Activated CD4-positive, alpha-beta T cell treated with anti-CD3 and anti-CD28 coated beads, Interleukin-2, Interleukin-4, amounts not matched to agents 100 ng/mL and 50 ng/mL, durations not matched to agents 16 hours and 8 hours (primary cell): ENCODE measurements at places on chromosomes 1 and 21.
A peak's percentile ranks its signal among the peaks of the same experiment; 100 is the strongest.

DNA sequence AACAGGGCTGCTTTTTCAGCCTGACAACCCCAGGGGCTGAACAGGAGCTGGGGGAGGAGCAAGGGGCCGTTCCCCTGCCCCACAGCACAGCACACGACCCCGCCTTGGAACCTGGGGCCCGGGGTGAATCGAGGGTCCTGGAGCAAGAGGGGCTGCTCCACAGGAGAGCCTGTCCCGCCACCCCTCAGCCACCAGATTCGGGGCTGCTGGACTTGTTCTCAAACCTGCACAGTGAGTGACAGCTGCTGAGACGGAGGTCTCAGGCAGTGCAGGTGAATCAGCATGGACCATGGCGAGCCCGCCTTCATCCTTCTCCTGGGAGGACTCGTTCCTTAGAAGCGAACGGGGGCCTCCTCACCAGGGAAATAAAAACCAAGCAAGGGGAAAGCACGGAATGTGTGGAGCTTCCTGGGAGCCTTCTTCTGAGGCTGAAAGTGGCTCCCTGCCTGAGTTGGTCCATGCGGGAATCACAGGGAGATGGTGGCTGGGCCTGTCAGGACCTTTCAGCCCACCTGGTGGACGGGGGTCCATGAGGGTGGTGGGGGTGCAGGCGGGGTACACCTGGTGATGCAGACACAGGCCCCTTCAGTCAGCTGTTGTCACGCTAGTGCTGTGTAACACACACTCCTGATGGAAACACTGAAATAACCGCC is 125.4 kb downstream of the SIK1 start:
- DNase-seq = no peak

- DNase-seq = no peak
Measured at GRCh38 chr1:44408632-44409602, 3.9 kb downstream of the RNF220 start.

GRCh38 chr1:5991381-5992025 is 722 bp downstream of the NPHP4 start:
- DNase-seq = peak; percentile 27

DNA sequence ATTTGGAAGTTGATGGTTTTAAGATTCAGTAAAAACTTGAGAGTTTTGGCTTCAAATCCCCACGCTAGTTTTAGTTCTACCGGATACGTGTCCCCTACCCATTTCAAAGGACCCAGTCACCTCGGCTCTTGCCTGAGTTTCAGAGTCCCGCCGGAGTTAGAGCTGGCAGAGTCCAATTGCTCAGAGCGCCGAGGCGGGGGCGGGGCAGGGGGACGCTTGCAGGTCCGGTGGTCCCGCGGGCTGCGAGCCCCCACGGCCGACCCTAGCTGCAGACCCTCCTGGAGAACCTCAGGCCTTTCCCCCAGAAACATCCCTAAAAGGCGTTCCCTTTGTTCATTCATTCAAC is 765 bp upstream of the VPS45 start:
- DNase-seq = peak; percentile 42

DNA sequence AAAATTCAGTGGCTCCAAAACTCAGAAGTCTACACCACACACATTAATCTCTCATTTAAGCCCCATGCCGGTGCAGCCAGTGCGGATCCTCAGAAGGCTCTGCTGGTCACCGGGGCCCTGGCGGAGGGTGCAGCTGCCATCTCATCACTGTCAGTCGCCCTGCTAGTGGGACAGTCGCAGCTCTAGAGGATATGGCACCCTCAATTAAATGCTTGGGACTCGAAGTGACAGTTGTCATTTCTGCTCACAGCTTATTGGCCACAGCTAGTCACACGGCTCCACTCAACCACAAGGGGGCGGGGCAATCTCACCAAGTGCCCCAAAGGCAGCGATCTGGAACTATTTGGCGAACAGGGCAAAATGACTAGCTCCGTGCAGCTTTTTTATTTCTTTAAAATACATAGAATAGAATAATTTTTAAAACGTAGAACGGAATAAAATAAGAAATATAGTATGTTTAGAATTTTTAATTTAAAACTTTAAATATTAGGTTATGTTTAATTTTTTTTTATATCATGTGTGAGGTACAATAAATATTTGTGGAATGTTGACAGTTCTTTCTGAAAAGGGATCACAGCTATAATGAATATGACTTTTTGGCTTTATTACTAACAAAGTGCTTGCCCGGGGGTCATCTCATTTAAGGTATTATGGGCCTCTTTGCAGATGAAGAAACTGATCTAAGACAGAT is 8.0 kb upstream of the MAN1C1 start:
- peak; percentile 83 for DNase-seq

DNA sequence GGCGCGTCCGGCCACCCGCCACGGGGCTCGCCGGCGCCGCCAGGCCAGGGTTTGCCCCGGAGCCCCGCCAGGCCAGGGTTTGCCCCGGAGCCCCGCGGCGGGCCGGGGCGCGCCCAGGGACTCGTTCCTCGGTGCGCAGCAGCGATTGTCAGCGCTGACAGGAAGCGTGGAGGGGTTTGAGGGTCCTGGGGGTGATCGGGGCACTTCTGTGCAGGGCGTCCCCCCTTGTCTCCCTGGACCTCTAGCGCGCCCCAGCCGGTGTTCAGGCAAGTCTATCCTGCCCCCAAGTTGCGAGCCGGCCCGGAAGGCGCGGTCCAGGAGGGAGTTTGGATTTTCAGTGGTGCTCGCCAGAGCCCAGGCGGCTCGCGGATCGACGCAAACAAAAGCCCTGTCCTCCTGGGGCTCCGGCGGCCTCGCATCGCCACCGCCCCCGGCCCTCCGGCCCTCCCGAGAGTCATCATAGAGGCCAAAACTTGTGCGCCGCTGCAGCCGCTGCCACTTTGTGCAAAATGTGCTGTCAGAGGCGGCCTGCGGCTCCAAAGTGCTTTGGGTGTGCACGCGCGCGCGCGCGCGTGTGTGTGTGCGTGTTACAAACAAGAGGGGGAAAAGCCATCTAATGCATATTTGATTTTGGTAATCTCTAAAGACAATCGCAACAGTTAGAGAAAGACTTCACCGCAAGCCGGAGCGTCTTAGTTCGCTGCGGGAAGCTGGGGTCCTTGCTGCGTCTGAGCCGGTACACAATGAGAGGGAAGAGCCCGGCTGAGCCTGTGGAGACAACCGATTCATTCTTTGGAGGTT is 1.0 kb downstream of the ROR1 start:
- no peak for DNase-seq

DNA sequence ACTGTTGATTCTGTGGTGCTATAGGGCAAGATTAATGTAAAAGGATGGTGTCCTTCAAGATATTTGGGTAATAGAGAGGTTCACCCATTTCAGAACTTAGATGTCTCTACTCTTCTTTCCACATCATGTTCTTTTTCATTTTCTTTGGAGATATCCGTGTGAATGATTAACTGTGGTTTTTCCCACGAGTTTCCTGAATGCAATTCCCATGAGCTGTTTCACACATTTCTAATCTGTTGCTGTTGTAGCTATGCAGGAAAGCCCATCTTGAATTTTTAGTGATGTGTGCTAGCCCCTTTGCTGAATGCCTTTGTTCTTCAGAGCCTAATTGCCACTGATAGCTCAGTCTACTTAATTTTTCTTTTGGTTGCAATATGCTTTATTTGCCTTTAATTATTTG is 27.6 kb downstream of the SNX27 start:
- no peak for DNase-seq

DNA sequence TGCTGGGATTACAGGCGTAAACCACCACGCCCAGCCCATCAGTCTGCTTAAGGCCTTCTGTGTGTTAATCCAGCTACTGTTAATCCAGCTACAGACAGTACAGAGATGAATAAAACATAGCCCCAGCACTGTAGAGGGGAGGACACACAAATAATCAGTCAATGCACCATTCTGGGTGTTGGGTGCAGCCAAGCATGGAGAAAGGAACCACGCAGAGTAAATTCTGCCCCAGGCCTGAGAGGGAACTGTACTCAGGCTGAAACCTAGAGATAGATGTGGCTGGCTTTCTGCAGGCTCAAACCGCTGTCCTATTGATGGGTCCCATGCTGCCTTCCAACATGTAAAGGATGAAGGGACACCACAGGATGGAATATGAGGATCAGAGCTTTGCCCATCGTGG is 136.8 kb upstream of the IGSF21 start:
- no peak for DNase-seq

- no peak for DNase-seq
Measured at GRCh38 chr1:246508897-246509688, 2.0 kb upstream of the SMYD3 start.

- DNase-seq = no peak
Measured at GRCh38 chr1:91682882-91683597, 182.4 kb downstream of the CDC7 start.

GRCh38 chr1:116722016-116722838 is 32.0 kb upstream of the CD2 start:
- no peak for DNase-seq

- no peak for DNase-seq
Measured at GRCh38 chr1:172450524-172450885, 6.6 kb upstream of the PIGC start.

DNA sequence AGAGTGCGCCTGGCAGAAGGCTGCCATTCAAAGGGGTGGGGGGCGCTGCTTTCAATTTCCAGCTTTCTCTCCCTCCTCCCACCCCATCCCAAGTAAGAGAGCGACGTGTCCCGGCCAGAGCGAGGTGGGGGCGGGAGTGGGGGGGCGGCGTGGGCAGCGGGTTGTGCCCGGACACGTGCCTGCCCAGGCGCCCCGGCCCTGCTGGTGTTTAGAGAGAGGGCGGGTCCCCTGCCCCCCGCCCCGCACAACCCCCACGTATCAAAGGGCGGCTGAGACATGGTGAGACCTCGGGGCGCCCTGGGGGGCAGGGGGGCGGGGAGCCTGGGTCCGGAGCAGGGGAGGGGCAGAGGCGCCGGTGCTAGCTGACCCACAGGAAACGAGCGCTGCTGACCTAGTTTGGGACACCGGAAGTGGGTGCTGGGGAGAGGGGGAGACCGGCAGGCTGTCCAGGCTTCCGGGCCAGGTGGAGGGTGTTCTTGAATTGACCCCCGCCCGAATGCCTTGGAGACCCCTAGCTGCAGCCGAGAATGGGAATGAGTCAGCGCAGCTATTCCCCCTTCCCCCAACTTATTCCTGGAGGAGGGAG is 1.3 kb downstream of the ZBTB7B start:
- DNase-seq = no peak

DNA sequence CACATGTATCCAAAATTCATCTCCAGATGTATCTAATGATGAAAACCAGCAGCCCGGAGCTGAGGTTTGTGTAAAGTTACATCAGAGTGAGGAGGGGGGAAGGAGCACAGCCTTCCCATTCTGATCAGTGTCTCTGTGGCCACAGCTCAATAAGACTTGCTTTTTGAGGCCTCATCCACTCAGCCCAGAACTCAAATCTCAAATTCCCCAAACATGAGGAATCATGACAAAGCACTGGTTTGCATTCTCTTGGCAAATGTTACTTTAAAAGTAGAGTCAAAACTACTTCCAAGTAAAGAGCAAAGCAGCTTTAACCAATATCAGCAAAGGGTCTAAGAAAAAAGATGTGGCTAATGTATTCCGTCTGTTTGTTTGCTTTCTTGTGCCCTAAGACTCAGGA is 30.9 kb downstream of the CCN1 start:
- no peak for DNase-seq

GRCh38 chr1:55155522-55155921 is 59.6 kb downstream of the USP24 start:
- DNase-seq = no peak

GRCh38 chr1:151653397-151653796 is 41.5 kb downstream of the SNX27 start:
- no peak for DNase-seq

GRCh38 chr1:17922833-17923232 is 167.7 kb downstream of the ACTL8 start:
- DNase-seq = no peak
